B cell (primary cell): ENCODE measurements at places on chromosomes 13 and 19. TPM values are rescaled to one million over a fixed set of nuclear protein-coding genes. Genes with fewer than 3 reads are reported as not detected.

Gene DPF1
- not detected in 2 replicates for total RNA-seq

DNA sequence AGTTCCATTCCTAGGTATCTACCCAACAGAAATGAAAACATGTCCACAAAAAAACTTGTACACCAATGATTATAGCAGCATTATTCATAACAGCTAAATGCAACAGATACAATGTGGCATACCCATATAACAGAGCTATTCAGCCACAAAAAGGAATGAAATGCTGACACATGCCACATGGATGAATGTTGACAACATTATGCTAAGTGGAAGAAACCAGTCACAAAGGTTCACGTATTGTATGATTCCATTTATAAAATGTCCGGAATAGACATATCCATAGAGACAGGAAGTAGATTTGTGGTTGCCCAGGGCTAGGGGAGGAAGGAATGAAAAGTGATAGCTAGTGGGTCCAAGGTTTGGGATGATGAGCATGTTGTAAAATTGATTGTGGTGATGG is 10.8 kb downstream of the CRYL1 start:
- no peak overlapping the region for H3K4me3 ChIP-seq
- H3K36me3 ChIP-seq = no peaks in the 10 kb centered on the region
- no peaks in the 10 kb centered on the region for H3K27me3 ChIP-seq

GRCh38 chr13:76646946-76647345 is 239.3 kb downstream of the KCTD12 start:
- H3K27ac ChIP-seq = no peak overlapping the region
- no peaks in the 10 kb centered on the region for H3K36me3 ChIP-seq
- no peak for DNase-seq
- no peaks in the 10 kb centered on the region for H3K4me1 ChIP-seq

DNA sequence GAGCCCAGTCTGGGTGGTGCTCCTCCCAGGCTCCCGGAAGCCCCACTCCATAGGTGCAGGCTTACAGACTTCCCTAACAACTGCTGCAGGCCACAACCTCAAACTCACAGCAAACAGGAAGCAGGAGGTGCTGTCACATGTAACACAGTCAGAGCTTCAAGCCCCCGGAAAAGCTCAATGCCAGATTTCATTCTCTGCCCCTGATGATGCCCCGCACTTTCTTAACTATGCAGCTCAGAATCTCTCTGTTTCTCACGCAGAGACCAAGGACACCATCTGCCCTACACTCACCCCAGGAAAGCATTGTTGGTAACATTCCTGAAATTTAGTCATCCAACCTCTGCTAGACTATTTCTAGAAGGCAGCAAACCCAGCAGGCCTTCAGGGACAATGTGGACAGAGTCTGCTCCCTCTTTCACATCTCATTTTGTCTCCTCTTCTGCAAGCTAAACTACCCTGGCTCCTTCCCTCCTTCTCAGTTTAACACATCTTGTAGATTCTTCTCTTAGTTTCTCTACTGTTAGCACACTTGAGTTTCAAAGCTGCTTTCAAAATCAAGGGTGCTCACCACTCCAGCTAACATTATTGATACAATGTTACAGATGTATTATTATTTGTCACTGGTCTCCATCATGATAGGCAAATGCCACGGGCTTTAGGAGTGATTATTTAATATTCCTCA is 162.5 kb downstream of the KCTD12 start:
- DNase-seq = no peak
- no peak overlapping the region for H3K27ac ChIP-seq
- H3K27me3 ChIP-seq = no peaks in the 10 kb centered on the region
- no peaks in the 10 kb centered on the region for H3K36me3 ChIP-seq
- peaks cover 5% of the 10 kb centered on the region for H3K4me1 ChIP-seq

GRCh38 chr19:49635530-49636232 is 4.3 kb downstream of the RRAS start:
- no peaks in the 10 kb centered on the region for H3K36me3 ChIP-seq
- DNase-seq = no peak
- peaks cover 22% of the 10 kb centered on the region for H3K4me1 ChIP-seq
- H3K27ac ChIP-seq = no peak overlapping the region
